Subcutaneous adipose tissue (tissue), 4 donors: ENCODE measurements at places on chromosomes 12 and 14. TPM values are rescaled to one million over a fixed set of nuclear protein-coding genes. Genes with fewer than 3 reads are reported as not detected.

The OVCH1 gene
- 0.17 TPM for total RNA-seq

The KSR2 gene
- under 0.01 TPM for total RNA-seq

The BMAL2 gene
- total RNA-seq, result 9.0 TPM

The TAS2R30 gene
- 17.9 TPM for total RNA-seq

The SHMT2 gene
- 19.1 TPM for total RNA-seq

The SIX6 gene
- not detected for total RNA-seq

The AICDA gene
- total RNA-seq, result 4.8 TPM

The TCL1A gene
- total RNA-seq, result not detected

The LEMD3 gene
- 36.0 TPM for total RNA-seq

The TRHDE gene
- total RNA-seq, result 30.6 TPM

The DENND5B gene
- total RNA-seq, result 19.2 TPM

The PTHLH gene
- total RNA-seq, result 1.7 TPM

The TAS2R9 gene
- total RNA-seq, result not detected

The GCH1 gene
- total RNA-seq, result 2.6 TPM

The FAR2 gene
- total RNA-seq, result 19.6 TPM

The IL22 gene
- not detected for total RNA-seq

The ZNF140 gene
- 11.6 TPM for total RNA-seq

The AQP6 gene
- not detected for total RNA-seq

The AKAP5 gene
- 1.4 TPM for total RNA-seq

The RPAP3 gene
- 24.1 TPM for total RNA-seq

The CABP1 gene
- total RNA-seq, result not detected

The CLEC4C gene
- not detected for total RNA-seq

The ACACB gene
- 1,711 TPM for total RNA-seq

The OR4M1 gene
- not detected for total RNA-seq

The SIX4 gene
- total RNA-seq, result 3.8 TPM

The ZNF385A gene
- total RNA-seq, result 53.9 TPM

The SMIM41 gene
- not detected for total RNA-seq

The OASL gene
- total RNA-seq, result 1.3 TPM

The KRT86 gene
- not detected for total RNA-seq

The TEX22 gene
- total RNA-seq, result 1.3 TPM

The VWF gene
- total RNA-seq, result 224 TPM
